ENCODE measurements at places on chromosomes 12 and 14.

- no peak for DNase-seq
These were observed 30.1 kb upstream of the NEDD1 start for GRCh38 chr12:96876966-96877365.

DNA sequence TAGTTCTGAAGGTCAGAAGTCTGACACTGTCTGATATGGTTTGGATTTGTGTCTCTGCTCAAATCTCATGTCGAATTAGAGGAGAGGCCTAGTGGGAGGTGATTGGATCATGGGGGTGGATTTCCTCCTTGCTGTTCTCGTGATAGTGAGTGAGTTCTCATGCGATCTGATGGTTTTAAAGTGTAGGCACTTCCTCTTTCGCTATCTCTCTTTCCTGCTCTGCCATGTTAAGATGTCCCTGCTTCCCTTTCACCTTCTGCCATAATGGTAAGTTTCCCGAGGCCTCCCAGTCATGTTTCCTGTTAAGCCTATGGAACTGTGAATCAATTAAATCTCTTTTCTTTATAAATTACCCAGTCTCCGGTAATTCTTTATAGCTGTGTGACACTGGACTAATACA, 84.1 kb upstream of the TMTC1 start:
- no peak for DNase-seq

GRCh38 chr12:10562306-10562933, 51.0 kb downstream of the MAGOHB start:
- peak; percentile 72 for DNase-seq

DNA sequence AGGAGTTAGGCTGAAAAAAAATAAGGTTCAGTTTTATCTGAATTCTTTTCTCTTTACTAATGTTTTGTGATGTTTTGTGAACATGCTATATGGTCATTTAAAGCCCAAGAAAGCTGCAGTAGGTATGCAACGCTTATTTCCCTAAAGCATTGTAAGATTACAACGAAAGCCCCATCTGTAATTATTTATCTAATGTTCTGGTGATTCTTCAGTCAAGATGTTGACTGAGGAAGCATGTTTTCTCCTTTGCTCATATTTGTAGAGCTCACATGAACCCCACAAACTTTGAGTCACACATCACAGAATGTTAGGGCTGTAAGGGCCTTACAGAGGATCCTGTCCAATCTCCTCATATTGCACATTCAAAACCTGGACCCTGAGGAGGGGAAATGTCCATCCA, 3.2 kb upstream of the TUBA1C start:
- DNase-seq, result no peak

DNA sequence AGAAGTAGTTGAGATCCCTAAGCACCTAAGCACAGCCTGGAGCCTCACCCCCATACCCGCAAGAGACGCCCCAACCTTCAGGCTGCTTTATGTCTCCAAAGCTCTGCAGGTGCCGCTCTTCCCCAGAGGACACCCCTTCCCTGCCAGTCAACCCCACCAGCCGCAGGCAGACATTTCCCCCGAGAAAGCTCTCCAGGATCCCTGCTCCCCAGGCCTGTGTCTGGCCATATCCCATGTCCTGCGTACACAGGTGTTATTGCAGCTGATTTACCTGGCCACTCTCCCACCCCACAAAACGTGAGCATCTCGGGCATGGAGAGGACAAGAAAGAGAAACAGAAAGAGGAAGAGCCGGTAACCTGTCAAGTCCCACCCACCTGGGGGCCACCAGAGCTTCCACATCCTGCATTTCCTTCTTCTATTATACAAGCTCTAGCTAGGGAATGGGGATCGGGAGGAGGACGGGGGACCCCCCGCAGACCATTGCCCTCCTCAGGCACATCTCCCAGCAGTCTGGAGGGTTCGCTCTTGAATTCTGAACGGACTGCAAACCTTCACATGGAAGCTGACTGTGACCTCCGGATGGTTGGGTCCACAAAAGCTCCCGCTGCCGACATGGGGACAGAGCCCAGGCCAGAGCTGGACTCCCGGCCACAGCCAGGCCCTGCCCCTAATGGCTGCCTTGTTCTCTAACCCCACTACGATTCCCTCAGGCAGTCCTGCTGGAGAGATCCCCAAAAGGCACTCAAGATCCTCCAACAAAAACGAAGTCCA, 17.6 kb downstream of the CCDC88C start:
- peak; percentile 55 for DNase-seq

DNA sequence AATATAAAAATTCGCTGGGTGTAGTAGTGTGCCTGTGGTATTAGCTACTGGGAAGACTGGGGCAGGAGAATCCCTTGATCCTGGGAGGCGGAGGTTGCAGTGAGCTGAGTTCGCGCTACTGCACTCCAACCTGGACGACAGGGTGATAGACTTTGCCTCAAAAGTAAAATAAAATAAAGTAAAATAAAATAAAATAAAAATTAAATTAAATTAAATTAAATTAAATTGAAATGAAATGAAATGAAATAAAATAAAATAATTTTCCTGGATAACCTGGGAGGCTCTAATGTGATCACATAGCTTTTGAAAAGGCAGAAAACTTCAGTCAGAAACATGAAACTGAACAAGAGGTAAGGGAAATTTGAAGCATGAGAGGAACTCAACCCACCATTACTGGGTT, 818.4 kb upstream of the ATXN7L3B start:
- no peak for DNase-seq

- no peak for DNase-seq
These were observed 49.6 kb downstream of the BMAL2 start for GRCh38 chr12:27382171-27382795.

- DNase-seq, result no peak
These were observed 3.7 kb upstream of the FERMT2 start for GRCh38 chr14:52954346-52955214.

Measured in CD4-positive, alpha-beta T cell treated with Interleukin-10 for 1 hour (primary cell).